ENCODE measurements at places on chromosomes 5 and 9. TPM values are rescaled to one million over a fixed set of nuclear protein-coding genes. Genes with fewer than 3 reads are reported as not detected.

DNA sequence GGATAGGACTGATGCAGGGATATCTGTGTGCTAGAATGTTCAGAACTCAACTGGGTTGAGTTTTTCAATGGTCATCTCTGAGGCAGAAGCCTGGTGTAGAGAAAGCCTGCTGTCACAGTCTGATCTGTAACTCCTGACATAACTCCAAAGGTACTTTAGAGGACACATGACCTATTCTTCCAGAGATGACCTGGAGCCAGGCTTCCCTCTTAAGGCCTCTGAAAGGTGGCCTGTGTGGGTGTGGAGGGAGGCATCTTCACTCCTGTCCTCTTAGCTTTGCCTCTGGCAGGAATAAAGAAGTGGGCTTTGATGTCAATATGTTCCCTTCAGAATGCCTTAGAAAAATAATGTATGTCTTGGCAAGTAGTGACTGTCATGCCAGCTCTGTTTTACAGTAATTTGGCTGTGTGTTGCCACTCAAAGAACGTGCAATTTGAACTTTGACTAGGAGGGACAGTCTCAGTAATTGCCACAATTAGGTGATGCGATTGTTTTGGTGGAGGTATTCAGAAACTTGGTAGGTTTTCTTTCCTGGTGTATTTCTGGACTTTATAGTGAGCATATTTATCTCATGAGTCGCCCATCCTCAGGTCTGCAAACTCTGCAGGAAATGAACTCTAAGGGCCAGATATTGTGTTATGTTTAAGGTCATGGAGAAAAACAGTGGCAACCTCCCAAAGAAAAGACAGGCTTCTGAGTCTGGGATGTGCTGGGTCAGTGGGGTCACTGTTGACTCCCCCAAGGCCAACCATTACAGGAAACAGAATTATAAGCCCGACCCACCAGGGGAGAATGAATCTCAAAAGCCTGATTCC is 3.2 kb upstream of the C5orf63 start:
- peaks cover 3% of the 10 kb centered on the region for H3K27me3 ChIP-seq
- no peak overlapping the region for H3K4me3 ChIP-seq
- no peaks in the 10 kb centered on the region for H3K36me3 ChIP-seq
- no peak for DNase-seq

GRCh38 chr5:180399401-180400215 is 46.5 kb upstream of the GFPT2 start:
- peaks cover 5% of the 10 kb centered on the region for H3K27me3 ChIP-seq
- DNase-seq: no peak
- H3K4me3 ChIP-seq: no peak overlapping the region
- H3K27ac ChIP-seq: no peak overlapping the region
- H3K36me3 ChIP-seq: no peaks in the 10 kb centered on the region
- no peaks in the 10 kb centered on the region for H3K4me1 ChIP-seq

DNA sequence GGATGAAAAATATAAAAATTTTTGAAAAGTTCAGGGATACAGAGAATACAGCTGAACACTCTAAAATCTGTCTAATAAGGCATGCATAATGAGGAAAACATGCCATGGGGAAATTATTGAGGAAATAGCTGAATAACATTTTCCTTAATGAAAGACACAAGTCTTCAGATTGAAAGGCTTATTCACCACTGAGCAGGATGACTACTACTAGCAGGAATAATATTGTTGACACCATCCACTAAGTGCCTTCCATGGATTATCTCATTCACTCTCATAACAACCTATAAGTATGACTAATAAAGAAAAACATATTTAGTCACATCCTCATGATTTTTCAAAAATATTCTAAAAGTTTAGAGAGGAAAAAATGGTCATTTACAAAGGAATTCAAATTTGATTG is 96.7 kb upstream of the FER start:
- DNase-seq: no peak
- no peak overlapping the region for H3K4me3 ChIP-seq
- H3K4me1 ChIP-seq: no peaks in the 10 kb centered on the region
- no peak overlapping the region for H3K27ac ChIP-seq
- H3K27me3 ChIP-seq: no peaks in the 10 kb centered on the region
- peaks cover 2% of the 10 kb centered on the region for H3K36me3 ChIP-seq

GRCh38 chr5:95283761-95284571 is 928 bp downstream of the MCTP1 start:
- H3K4me3 ChIP-seq: peak overlapping the region; percentile 67
- no peaks in the 10 kb centered on the region for H3K36me3 ChIP-seq

DNA sequence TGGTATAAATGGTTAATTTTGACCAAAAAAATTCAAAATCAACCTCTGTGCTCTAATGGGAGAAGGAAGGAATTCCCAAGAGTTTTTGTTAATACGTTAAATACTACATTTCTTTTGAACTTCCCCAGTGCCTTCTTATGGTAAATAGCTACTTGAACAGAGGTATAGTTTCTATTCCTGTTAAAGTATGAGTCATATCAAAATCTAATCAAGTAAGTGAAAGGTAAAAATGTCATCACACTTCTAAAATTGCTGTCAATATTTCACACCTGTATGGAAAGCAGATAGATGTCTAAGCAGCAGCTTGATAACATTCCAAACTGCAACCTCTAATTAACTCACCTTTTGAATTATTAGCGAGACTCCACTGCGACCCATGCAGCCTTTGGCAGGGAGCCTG is 214.1 kb upstream of the MEF2C start:
- no peaks in the 10 kb centered on the region for H3K4me1 ChIP-seq
- H3K36me3 ChIP-seq: no peaks in the 10 kb centered on the region
- H3K4me3 ChIP-seq: no peak overlapping the region
- no peak overlapping the region for H3K27ac ChIP-seq
- H3K27me3 ChIP-seq: no peaks in the 10 kb centered on the region

DNA sequence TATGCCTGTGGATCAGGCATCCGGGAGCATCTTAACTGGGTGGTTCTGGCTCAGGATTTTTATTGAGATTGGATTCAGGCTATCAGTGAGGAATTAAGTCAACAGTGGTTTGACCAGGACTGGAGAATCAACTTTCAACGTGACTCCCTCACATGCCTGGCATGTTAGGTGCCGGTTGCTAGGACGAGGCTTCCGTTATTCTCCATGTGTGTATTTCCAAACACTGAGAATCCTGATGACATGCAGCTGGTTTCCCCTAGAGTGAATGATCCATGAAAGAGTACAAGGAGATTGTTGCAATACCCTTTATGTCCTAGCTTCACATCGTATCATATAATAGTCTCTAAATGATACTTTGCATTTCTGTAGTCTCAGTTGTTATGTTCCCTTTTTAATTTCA is 529.2 kb downstream of the ANXA1 start:
- H3K4me1 ChIP-seq: no peaks in the 10 kb centered on the region
- H3K27ac ChIP-seq: no peak overlapping the region
- no peaks in the 10 kb centered on the region for H3K27me3 ChIP-seq

GRCh38 chr9:7033076-7034045 is 275.6 kb downstream of the KDM4C start:
- no peaks in the 10 kb centered on the region for H3K4me1 ChIP-seq
- no peak for DNase-seq
- no peak overlapping the region for H3K27ac ChIP-seq
- no peak overlapping the region for H3K4me3 ChIP-seq
- H3K36me3 ChIP-seq: peaks cover 3% of the 10 kb centered on the region

DNA sequence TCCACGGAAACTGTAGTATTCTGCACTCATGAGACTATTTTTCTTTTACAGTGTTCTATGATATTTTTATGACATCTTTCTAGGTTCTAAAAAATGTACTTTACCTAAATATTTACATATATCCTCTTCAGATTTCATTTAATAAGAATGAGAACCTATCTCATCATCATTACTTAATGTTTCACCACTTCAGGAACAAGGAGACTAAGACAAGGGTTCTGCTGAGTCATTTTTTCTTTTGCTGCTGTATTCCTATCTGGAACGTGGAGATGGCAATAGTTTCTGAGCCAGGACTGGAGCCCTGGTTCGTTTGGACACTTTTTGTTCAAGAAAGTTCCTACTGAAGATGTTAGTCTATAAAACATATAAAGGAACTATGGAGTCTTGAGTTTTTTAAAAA is 258.2 kb upstream of the MAP3K1 start:
- H3K4me1 ChIP-seq: peaks cover 4% of the 10 kb centered on the region
- no peak overlapping the region for H3K27ac ChIP-seq
- H3K4me3 ChIP-seq: no peak overlapping the region

The CARTPT gene
- not detected for total RNA-seq

The C5orf58 gene
- not detected for total RNA-seq

The LYRM7 gene
- 6.1 TPM for total RNA-seq

The HSPB3 gene
- not detected for total RNA-seq

The PKD2L2 gene
- not detected for total RNA-seq
